Germinal center (tissue), 1 donor: ENCODE measurements at places on chromosomes 3 and 15.

DNA sequence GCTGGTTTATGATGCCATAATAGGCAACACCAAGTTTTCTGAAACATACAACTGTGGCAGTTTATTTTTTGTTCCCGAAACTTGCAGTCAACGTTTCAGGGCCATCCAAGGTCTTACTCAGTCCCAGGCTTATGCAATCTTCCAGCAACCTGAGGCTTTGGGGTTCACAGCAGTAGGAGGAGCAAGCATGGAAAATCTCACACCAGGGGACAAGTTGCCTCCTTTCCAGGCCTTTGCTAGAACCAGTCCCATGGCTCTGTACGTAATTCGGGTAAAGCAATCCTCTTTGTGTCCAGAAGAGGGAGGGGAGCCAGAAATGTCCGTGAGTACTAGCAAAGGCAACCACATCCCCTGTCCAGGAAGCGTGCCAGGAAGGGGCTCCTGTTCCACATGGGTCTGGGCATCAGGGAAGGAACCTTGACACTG is 4.7 kb upstream of the FAM240A start:
- no peak for DNase-seq

GRCh38 chr15:52924630-52925029 is 134.5 kb upstream of the ONECUT1 start:
- no peak for DNase-seq

GRCh38 chr15:29037997-29038705 is 152.4 kb downstream of the APBA2 start:
- DNase-seq, result no peak

- DNase-seq, result no peak
Observed at GRCh38 chr3:152197451-152197850, 71.3 kb upstream of the MBNL1 start.

- peak; percentile 53 for DNase-seq
Observed at GRCh38 chr15:69729167-69729748, 276.6 kb downstream of the RPLP1 start.

DNA sequence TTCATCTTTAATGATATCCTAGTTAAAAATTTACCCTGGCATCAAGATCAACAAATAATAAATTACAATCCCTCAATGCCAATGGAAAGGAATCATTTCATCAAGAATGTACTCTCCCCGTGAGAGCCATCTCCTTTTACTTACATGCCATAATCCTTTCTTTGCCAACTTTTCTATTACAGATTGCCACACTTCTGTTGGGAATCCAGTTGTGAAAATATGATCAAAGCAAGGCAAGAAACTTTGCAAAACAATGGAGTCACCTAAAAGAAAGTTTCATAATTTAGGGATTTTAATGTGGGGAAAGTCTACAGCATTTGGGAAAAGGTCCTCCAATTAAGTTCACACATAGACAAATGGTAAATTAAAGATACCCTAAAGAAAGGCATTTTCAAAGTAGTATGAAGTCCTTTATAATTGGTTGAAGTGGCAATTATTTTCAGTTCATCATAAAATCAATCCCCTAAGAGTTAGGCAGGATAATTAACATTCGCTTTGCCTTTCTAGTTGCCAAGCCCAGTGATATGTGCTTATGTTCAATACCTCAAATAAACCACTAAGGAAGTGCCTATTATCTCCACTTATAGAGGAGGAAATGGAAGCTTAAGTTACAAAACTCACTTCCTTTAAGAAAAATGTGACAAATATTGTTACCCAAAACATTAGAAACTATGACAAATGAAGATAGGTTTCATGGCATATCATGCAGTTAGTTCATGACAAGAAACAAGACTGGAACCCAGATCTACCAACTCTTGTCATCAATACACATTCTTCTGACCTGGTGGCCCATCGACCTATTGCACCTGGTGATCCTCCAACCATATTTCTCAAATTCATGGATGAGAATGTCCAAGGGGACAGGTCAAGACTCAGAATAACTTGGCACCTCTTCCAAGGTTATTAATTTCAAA is 49.1 kb downstream of the TRANK1 start:
- no peak for DNase-seq

DNA sequence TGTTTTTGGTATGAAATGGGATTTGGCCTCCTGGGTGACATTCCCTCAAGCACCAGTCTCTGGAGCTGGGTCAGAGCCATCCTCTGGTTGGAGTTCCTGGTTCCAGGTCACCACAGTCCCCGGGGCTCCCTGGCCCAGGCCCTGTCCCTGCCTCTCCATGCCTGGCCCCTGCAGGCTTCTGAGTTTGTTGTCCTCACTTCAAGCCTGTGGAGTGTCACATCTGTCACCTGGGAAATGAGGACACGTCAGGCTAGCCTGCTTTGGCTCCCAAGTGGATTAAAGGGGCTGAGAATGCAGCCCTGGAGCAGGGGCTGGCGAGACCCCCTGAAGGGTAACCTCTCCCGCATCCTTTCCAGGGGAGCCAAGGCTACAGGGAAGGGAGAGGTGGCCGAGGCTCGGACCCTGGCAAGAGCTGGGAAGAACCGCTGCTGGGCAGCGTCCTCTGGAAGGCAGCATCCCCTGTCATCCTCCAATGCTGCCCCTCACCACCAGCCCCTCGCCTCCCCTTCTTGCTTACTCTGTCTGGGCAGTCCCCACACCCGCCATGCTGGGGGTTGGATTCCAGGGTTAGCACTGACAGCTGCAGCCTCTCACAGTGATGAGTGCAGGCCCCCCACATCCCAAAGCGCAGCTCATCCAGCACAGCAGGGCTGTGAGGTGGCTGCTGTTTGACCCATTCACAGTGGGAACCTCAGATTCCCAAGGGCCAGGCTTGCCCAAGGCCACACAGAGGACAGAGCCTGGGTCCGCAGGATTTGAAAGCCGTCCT is 75.5 kb upstream of the IQSEC1 start:
- DNase-seq, result no peak

DNA sequence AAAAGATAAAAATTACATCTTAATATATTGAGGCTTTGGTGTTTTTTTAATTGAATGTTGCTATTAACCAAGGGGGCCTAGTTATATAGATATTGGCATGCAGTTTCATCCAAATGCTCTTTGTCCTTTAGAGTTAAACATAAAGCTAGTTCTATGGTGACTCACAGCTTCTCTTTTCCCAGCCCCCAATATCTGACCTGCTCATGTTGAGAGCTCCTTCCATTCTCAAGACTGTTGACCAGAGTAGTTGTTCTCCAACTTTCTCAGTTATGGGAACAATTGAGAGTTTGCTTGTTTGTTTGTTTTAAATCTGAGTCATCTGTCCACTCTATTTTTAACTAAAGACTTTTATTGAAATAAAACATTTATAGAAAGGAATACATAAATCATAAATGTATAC is 15.8 kb upstream of the RARB start:
- DNase-seq, result no peak

DNA sequence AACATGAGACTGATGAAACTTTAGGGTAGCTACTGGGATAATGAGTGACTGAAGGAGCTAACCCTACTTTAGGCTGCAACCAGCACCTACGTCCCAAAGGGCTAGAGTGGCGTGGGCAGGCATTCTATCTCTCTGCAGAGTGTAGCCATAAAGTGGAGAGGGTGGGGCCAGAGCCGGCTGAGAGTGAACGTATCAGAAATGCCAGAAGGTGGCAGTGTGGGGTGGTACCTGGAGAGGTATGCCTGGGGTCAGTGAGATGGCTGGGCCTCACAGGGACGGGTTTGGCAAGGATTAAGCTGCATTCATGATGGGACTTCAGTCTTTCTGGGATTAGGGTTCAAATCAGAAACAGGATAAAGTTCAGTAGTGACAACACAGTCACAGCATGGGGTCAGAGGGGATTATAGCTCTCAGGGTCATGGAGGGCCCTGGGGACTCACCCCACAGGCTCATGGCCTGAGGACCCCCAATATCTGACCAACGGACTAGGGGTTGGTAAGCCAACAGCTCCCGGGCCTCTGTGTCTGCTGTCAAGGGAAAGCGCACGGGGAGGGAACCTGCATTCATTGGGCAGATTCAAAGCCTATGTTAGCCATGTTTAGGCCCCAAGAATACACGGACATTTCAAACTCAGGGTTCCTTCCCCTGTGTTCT is 86.5 kb upstream of the FOXB1 start:
- DNase-seq, result peak; percentile 44

GRCh38 chr3:100254168-100254777 is 6.5 kb upstream of the TBC1D23 start:
- peak; percentile 41 for DNase-seq
